MV-4-11 (cell line): ENCODE measurements at places on chromosomes 13 and 19.

DNA sequence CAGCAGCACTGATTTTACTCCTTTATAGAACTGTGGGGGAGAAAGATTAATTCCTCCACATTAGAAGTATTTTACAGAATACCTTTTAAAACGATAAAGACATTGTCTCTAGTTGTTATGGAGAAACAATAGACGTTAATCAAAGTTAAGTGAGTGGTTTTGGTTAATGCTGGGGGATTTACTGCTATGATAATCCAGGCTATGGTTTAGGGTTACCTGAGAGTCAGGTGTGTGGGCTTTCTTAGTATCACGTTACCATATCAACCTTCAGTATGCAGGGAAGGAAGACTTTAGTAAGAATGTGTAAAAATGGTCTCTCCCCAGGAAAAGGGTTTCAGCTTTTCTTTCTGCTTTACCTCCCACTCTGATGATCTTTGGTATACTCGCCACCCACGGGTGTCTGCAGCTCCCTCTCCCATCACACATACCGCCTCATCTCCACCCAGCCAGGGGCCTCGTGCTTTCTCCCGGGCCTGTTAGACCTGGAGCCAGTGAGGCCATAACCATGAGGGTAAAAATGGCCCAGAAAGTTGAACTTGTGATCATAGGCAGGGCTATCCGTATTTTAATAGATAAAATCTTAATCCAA is 45.6 kb upstream of the WDFY2 start:
- no peak for DNase-seq

GRCh38 chr13:110921209-110921608 is 6.3 kb upstream of the ANKRD10 start:
- DNase-seq = no peak

DNA sequence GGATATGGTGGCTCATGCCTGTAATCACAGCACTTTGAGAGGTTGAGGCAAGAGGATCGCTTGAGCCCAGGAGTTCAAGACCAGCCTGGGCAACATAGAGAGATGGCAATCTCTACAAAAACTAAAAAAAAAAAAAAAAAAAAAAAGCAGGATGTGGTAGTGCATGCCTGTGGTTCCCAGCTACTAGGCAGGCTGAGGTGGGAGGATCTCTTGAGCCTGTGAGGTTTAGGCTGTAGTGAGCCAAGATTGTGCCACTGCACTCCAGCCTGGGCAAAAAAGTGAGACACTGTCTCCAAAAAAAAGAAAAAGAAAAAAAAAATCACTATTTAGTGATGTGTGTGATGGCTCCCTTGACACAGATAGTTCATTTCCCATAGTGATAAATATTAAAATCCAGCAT is 365.0 kb upstream of the NBEA start:
- no peak for DNase-seq

- DNase-seq = no peak
Observed at GRCh38 chr13:31200637-31200971, 829 bp downstream of the B3GLCT start.

DNA sequence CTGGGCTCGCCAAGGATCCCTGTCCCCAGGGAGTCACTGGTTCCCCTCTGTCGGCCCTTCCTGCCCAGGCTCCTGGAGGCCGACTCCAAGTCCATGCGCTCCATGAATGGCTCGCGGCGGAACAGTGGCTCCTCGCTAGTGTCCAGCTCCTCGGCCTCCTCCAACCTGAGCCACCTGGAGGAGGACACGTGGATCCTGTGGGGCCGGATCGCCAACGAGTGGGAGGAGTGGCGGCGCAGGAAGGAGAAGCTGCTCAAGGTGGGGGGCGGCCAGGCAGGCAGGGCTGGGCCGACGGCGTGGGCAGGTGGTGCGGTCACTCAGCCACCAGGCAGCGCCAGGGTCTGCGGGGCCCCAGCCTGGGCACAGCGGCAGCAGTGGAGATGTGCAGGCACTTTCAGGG is 17.6 kb downstream of the EVI5L start:
- DNase-seq = no peak

GRCh38 chr19:13610039-13610691 is 103.9 kb upstream of the CACNA1A start:
- DNase-seq = no peak

GRCh38 chr13:71018544-71018943 is 848.5 kb downstream of the DACH1 start:
- no peak for DNase-seq
